ENCODE measurements at places on chromosomes 16 and 17. TPM values are rescaled to one million over a fixed set of nuclear protein-coding genes. Genes with fewer than 3 reads are reported as not detected.

Gene TOX3
- total RNA-seq: not detected

Gene CAPNS2
- not detected for total RNA-seq

Gene BEAN1
- not detected for total RNA-seq

Gene NXPH3
- not detected for total RNA-seq

Gene GGNBP2
- total RNA-seq: 177 TPM
